ENCODE measurements at places on chromosomes 4 and X.

DNA sequence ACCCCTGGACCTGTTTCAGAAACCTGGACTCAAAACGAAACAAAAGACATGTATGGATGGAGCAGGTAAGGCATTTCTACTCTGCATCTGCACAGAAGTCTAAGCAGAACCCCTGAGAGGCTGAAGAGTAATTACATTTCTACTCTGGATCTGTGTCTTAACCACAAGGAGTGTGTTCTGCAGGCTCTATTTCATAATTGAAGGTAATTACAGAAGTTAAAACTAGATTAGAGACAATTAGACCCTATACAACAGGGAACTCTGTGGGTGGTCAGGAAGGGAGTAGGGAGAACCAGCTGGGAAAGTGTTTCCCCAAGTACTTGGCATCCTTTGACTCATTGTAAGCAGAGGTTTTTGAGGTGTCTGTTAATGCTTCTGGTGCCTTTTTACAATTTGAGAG is 69.8 kb downstream of the IGSF1 start:
- no peak for DNase-seq

- DNase-seq: no peak
Measured at GRCh38 chr4:170875868-170876267, 786.1 kb upstream of the AADAT start.

DNA sequence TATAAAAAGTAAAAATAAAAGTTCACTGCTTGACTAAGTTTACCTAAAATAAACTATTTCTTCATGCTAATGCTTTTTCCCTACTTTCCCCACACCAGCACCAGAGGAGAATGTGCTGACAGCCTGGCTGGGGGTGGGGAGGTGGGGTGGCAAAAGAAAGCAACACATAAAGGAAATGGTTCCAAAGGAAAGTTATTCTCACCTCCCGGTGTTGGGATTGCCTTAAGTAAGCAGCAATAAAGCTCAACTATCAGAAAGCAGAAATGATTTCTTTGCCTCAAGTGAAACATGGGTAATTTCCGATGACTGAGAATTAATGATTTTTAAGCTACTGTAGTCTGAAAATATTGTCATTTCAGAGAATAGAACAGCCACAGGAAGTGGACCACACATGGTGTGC is 84.5 kb upstream of the DKK2 start:
- DNase-seq: no peak

- DNase-seq: no peak
Measured at GRCh38 chr4:155509555-155509954, 132.8 kb upstream of the MAP9 start.

- no peak for DNase-seq
Measured at GRCh38 chr4:5378002-5378401, 326.7 kb downstream of the STK32B start.

- DNase-seq: no peak
Measured at GRCh38 chr4:182189103-182189878, 53.9 kb upstream of the TENM3 start.

DNA sequence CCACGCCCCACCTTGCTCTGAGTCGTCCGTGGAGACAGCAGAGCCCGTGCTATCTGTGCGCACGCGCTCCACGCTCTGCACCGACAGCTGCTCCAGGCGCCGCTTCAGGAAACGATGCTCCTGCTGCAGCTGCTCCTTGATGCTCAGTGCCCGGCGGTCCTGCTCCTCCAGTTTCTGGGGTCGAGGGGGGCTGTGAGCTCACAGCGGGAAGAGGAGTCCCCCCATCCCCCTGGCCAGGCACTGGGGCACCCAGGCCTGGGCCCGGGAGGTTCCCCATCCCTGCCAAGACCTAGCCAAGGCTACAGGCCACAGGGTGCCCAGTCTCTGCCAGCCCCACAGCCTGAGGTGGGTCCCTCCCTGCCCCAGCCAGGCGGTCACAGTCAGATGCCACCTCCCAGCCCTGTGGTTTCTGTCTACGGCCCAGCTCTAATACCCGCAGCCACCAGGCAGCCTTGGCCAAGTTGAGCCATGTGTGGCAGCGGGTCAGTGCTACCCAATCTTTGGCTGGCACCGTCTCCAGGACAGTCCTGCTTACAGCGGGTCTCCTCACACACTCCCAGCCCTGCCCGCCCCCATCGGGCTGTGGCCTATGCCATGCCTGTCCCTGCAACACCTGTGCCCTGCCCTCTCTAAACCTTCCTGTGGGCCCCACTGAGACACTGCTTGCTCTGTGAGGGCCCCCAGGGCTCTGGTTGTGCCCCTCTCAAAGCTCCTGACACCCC is 9.3 kb upstream of the HAUS3 start:
- DNase-seq: peak; percentile 0

- DNase-seq: no peak
Measured at GRCh38 chrX:56618323-56618722, 54.9 kb downstream of the UBQLN2 start.

DNA sequence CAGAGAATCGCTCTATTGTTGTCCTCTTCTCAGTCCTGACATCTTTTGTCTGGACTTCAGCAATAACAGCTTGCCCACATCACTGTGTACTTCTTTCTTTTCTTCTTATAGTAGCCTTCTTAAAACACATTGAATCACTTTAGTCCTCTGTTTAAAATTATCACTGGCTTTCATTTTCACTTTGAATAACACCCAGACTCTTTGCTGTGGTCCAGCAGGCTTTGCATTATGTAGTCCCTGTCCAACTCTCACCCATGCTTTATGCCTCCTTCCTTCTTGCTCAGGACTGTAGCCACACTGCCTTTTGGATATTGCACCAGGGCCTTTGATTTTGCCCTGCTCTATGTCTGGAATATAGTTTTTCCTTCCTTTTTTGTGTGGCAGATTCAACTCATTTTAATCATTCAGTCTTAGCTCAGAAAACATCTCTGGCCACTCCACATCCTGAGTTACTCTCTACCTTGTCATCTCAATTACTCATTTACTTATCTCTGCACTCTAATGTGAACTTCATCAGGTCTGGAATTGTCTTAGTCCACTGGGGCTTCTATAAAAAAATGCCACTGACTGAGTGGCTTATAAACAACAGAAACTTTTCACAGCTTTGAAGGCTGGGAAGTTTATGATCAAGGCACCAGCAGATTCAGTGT is 168.2 kb downstream of the C4orf33 start:
- no peak for DNase-seq

DNA sequence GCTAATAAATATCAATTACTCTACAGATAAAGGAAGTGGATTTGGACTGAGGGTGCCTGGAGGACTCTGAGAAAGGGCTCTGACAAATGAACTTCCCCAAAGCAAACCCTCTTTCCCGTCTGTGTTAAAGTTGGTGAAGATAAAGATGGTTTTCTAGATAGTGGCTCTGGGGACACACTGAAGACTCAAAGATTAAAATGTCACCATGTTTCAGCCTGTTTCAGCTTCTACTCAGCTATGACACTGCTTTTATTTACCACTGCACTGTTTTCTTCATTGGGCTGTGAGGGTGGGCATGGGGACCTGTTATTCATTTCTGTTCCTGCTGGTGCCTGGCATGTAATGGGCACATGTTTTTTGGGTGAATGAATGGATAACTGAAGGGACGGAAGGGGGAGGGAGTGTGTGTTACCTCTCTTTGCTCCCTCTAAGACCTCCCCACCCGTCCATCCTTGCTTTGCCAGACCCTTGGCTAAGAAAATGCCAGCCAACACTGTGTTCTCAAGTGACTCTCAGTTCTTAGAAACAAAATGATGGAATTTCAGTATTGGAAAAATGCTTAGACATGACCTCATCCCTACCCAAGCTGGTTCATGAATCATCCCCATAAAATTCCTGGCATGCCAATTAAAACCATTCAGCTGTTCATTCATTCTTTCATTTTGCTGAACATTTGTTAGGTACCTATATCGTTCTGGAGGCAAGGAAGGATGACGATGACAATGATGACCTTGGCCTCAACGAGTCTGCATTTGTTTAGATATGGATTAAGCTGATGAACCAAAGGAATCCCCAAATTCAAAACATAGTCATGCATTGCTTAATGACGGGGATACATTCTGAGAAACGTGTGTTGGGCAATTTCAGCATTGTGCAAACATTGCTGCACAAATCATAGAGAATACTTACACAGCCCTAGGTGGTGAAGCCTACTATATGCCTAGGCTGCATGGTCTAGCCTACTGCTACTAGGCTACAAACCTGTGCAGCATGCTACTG is 13.4 kb upstream of the STK32B start:
- DNase-seq: no peak

- DNase-seq: no peak
Measured at GRCh38 chrX:148588649-148589310, 88.4 kb downstream of the AFF2 start.

DNA sequence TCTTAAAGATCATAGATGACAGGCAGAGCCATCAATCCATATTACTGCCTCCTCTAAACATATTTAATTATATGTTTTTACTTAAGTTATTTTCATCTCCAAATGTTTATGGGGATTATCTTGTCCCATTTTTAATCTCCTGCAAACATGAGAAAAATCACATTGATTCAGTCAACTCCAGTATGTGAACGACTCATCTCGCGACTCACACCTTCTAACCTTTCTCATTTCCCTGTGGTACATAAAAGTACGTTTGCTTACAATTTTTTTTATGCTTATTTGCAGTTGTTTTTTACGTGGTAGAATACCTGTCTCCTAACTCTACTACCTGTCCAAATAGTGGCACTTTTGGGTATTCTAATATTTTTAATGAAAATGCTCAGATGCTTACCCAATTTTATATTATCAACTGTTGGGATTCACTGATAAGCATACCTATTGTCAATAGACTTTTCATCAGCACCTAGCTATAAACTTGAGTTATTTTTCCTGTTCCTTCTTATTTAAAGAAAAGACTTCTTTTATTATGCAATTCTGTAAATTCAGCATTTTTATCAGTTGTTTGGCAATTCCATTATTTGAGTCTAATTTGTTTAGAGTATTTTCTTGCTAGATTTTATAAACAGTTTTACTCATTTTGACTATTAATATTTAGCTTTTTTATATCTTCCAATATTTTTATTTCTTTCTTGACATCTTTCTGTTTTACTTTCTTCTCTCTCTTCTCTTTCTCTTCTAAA is 276.6 kb downstream of the ANK2 start:
- DNase-seq: no peak

Data from stimulated activated CD4-positive, alpha-beta T cell treated with anti-CD3 and anti-CD28 coated beads, Interleukin-4, amount 100 ng/mL, for 4 hours (primary cell).